Mesothelial cell of epicardium (in vitro differentiated cells): ENCODE measurements at places on chromosomes 11 and 22.

DNA sequence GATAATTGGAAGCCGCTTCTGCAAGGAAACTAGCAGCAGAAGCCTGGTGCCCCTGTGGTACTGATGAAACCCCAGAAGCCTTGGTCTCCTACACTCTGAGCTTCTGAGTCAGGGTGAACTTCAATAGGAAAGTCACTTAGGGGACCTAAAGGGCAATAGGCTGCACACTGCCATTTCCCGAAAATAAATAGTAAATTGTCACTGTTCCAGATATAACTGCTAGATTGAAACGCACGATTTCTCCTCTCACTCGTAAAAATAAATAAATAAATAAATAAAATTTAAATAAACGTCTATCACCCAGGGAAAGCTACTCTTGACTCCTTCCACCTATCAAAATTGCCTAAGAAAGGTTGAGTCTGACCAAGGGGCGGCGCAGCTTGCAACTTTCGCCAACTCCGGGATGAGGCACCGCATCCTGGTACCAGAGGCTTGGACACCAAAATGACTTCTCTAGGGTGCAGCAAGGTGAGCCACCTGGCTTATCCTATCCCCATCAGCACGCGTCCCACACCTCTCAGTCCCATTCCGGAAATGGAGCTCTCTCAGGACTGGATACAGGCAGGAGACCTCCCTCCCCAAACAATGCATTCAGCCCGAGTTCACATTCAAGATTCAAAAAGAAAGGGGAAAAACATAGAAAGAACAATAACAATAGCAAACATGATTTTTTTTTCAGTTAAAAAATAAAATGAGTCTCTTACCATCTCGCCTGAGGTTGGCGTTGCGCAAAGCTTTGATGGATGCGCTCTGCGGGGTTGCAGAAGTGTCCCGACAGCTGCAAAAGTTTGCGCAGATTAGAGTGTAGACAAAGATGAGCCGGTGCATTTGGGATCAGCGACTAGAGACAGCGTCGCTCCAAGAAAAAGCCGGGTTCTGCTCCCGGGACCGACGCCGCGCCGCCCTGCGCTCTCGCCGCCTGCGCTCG lies 583 bp downstream of the PDGFD start:
- H3K27me3 ChIP-seq, result no peaks in the 10 kb centered on the region
- no peaks in the 10 kb centered on the region for H3K36me3 ChIP-seq

DNA sequence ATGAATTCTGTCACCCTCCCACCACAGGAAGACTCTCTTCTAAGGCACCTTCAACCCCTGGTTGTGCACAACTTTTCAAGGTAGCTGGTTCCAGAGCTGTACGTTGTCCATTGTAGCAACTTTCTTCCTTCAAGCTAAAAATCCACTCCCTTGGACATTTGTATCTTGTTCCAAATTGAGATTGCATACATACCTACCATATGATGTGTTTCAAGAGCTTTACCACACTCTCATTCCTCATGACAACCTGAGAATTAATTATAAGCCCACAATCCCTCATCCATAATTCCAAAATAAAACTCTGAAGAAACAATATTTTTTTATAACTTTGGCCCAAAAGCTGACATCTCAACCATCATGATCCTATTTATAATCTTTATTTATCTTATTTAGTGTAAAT lies 3.0 kb downstream of the OR52W1 start:
- H3K36me3 ChIP-seq, result peaks cover 4% of the 10 kb centered on the region
- no peak for DNase-seq
- no peaks in the 10 kb centered on the region for H3K27me3 ChIP-seq

DNA sequence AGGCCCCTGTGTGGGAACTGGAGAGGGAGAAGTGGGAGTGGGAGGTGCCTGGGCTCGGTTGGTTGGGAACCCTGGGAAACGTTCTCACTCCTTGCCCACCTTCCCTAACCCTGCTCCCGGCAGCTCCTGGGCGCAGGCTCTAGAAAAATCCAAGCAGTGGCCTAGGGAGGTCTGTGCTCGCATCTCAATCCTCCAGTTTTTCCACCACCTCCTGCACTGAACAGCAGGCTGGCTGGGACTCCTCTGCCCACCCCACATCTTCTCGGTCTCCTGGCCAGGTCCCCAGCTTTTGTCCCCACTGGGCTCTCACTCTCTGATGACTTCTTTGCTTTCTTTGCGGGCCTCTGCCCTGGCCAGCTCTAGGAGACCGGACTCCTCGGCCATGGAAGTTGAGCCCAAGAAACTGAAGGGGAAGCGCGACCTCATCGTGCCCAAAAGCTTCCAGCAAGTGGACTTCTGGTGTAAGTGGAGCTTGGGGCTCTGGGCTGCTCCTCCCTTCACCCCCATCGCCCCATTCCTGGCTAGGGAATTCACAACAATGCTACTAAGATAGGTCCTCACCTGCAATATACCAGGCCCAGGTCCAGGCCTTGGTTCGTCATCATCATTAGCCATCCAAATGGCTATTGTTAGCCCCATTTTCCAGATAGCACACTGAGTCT lies 35.6 kb downstream of the PRDM11 start:
- peak overlapping the region; percentile 97 for H3K27ac ChIP-seq
- no peak for DNase-seq
- peaks cover 8% of the 10 kb centered on the region for H3K36me3 ChIP-seq

GRCh38 chr22:19844377-19845053 lies 10.2 kb downstream of the GNB1L start:
- H3K4me3 ChIP-seq, result no peak overlapping the region
- no peak overlapping the region for H3K27ac ChIP-seq
- H3K36me3 ChIP-seq, result peaks cover under 1% of the 10 kb centered on the region
- H3K4me1 ChIP-seq, result peaks cover 60% of the 10 kb centered on the region

- no peak overlapping the region for H3K4me3 ChIP-seq
- no peak overlapping the region for H3K27ac ChIP-seq
- peaks cover 14% of the 10 kb centered on the region for H3K4me1 ChIP-seq
- no peaks in the 10 kb centered on the region for H3K27me3 ChIP-seq
- no peak for DNase-seq
Measured at GRCh38 chr11:3934658-3935057, 79.2 kb downstream of the STIM1 start.

DNA sequence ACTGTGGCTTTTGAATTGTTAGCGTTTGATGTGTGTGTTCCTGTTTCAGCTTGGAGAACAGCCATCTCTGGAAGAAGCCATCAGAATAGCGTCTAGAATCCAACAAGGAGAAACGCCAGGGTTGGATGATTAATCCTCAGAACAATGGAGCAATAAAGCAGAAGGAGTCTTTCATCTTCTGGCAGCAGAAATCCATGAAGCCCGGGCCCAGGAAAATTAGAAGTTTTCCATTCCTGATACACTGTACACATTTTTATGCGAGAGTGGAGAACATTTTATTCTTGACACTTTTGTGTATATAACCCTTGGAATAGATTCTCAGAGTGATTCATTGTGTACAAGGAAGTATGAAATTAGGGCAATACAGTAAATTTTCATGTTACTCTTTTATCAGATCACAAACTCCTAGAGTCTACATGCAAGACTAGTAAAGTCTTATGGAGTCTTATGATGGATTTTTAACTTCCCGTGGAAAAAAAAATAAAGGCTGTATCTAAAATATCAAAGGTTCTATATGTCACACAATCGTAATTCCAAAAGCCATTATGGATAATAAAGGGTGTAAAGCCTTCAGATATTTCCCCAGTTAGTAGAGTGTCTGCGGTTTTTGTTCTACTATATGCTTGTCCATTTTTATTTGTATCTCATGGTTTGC lies 45.9 kb upstream of the WEE1 start:
- H3K4me1 ChIP-seq, result peaks cover 41% of the 10 kb centered on the region
- DNase-seq, result no peak
- H3K27me3 ChIP-seq, result no peaks in the 10 kb centered on the region
- H3K27ac ChIP-seq, result peak overlapping the region; percentile 88
- H3K36me3 ChIP-seq, result peaks cover 10% of the 10 kb centered on the region

- no peak overlapping the region for H3K4me3 ChIP-seq
- H3K36me3 ChIP-seq, result peaks cover 6% of the 10 kb centered on the region
- no peak overlapping the region for H3K27ac ChIP-seq
- no peak for DNase-seq
- H3K4me1 ChIP-seq, result peaks cover 7% of the 10 kb centered on the region
Measured at GRCh38 chr22:29375398-29376076, 12.8 kb downstream of the AP1B1 start.

- no peak overlapping the region for H3K4me3 ChIP-seq
- H3K27ac ChIP-seq, result no peak overlapping the region
- DNase-seq, result no peak
Measured at GRCh38 chr22:32016081-32016480, 27.0 kb upstream of the SLC5A1 start.

DNA sequence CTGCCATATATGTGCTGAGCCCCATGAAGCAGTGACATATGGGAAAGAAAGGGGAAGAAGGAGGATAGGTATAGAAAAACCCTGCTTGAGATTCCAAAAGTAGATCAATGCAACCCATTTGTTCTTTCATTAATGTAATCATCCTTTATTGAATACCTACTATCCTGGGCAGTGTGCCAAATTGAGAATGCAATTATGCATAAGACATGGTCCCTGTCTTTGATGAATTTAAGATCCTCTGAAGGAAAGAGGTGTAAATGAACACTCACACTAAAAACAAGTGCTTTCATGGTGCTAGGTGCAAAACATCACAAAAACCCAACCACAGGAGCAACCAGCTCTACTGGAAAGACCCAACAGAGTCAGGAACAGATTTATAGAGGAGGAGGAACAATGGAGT lies 29.7 kb downstream of the FLI1 start:
- DNase-seq, result no peak
- H3K27me3 ChIP-seq, result peaks cover 27% of the 10 kb centered on the region
- H3K4me3 ChIP-seq, result no peak overlapping the region
- no peaks in the 10 kb centered on the region for H3K36me3 ChIP-seq

DNA sequence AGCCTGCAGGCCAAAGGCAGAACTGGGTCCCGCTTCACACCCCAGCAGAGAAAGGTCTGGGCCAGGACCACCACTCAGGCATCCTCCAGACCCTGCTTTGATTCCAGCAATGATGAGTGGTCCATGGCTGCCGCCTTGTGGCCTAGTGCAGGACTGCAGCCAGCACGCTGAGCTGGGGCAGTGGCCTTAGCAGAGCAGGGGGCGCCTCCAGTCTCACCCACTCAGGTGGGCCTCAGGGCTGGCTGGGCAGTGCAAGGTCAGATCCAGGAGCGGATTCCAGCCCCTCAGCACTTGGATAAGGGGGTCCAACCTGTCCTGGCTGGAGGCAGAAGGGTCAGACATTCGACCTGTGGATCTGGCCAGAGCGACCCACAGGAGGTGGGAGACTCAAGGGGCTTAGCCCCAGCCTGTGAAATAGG lies 9.6 kb upstream of the PDE2A start:
- H3K4me3 ChIP-seq, result no peak overlapping the region
- H3K36me3 ChIP-seq, result peaks cover 9% of the 10 kb centered on the region
- H3K27me3 ChIP-seq, result peaks cover 20% of the 10 kb centered on the region
- DNase-seq, result peak; percentile 85

- no peak overlapping the region for H3K4me3 ChIP-seq
- no peak overlapping the region for H3K27ac ChIP-seq
- H3K4me1 ChIP-seq, result peaks cover 8% of the 10 kb centered on the region
- no peaks in the 10 kb centered on the region for H3K36me3 ChIP-seq
- peaks cover 3% of the 10 kb centered on the region for H3K27me3 ChIP-seq
- no peak for DNase-seq
Measured at GRCh38 chr11:111018566-111018965, 227.0 kb upstream of the POU2AF2 start.

DNA sequence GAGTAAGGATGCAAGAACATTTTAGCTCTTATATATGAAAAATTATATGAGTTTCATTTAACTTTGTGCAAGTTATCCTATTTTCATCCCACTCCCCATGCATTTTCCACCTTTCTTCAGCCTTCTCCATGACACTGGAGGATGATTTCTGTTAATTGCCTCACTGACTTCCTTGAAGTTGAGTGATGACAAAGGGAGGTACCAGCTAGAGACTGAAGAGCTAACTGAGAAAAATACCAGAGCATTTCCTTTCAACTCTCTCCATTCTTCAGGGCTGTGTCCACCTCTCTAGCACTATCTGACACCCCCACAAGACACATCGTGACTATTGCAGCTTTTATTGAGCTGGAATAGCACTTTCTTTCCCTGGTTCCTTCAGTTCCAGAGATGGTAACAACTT lies 711.6 kb upstream of the LRRC4C start:
- no peak for DNase-seq
- H3K27ac ChIP-seq, result no peak overlapping the region
- H3K36me3 ChIP-seq, result no peaks in the 10 kb centered on the region

GRCh38 chr11:111605681-111606080 lies 3.4 kb downstream of the SIK2 start:
- no peak overlapping the region for H3K4me3 ChIP-seq
- no peaks in the 10 kb centered on the region for H3K27me3 ChIP-seq
- no peaks in the 10 kb centered on the region for H3K36me3 ChIP-seq
- no peak overlapping the region for H3K27ac ChIP-seq
- H3K4me1 ChIP-seq, result peaks cover 32% of the 10 kb centered on the region

- H3K4me1 ChIP-seq, result peaks cover 13% of the 10 kb centered on the region
- H3K36me3 ChIP-seq, result no peaks in the 10 kb centered on the region
- H3K27me3 ChIP-seq, result peaks cover 2% of the 10 kb centered on the region
- no peak overlapping the region for H3K4me3 ChIP-seq
- H3K27ac ChIP-seq, result peak overlapping the region; percentile 28
Measured at GRCh38 chr22:39634530-39635405, 64.2 kb downstream of the CACNA1I start.

DNA sequence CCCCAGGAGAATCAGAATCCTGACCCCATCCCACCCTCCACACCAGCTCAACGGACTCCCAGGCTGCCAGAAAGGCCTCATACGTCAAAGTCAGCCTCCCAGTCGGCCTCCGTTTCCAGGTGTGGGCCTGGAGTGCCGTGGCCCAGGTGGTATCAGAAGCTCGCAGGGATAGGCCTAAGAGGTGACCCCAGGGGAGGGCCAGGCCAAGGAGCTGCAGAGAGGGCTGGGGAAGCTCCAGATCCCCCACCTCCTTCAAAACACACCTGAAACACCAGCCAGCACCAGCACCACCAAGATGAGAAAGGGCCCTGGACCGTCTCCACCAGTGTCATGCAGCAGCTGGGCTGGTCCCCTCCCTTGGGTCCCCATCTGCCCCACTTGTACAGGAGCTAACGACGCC lies 20.3 kb downstream of the ASCL2 start:
- H3K4me1 ChIP-seq, result no peaks in the 10 kb centered on the region
- no peak for DNase-seq
- no peak overlapping the region for H3K27ac ChIP-seq
- no peak overlapping the region for H3K4me3 ChIP-seq
- peaks cover 2% of the 10 kb centered on the region for H3K36me3 ChIP-seq

- peaks cover 32% of the 10 kb centered on the region for H3K4me1 ChIP-seq
- no peaks in the 10 kb centered on the region for H3K36me3 ChIP-seq
- H3K27ac ChIP-seq, result no peak overlapping the region
- DNase-seq, result no peak
Measured at GRCh38 chr11:304061-304506, 3.5 kb upstream of the IFITM2 start.

DNA sequence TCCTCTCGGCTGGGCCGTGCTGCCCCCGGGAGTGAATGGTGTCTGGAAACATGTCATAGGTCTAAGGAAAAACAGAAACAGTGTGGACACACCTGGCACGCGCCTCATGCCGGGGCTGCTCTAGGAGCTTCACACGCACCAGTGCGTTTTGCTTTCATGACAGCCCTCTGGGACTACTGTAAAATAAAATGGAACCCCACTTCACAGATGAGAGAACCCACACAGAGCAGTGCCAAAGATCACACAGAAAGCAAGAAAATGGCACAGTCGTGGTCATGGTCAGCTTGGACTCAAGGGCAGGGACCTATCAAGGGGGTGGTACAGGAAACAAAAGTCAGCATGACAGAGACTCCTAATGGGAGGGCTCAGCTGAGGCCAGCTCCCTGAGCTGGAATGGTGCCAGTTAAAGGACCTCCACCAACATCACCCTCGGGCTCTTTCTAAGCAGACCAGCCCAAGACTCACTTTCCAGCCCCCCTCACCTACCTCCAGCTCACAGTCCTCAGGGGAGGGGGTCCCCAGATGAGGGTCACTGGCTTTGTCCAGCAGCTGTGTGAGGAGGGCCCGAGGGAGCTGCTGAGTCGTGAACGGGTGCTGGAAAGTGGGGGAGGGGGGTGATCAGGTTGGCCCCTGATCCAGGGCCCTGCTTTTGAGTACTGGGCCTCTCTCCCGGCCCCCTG lies 3.3 kb downstream of the MAP4K2 start:
- H3K4me1 ChIP-seq, result peaks cover 10% of the 10 kb centered on the region
- H3K27me3 ChIP-seq, result no peaks in the 10 kb centered on the region
- peaks cover 4% of the 10 kb centered on the region for H3K36me3 ChIP-seq
